ENCODE measurements at places on chromosomes 5 and 9.

DNA sequence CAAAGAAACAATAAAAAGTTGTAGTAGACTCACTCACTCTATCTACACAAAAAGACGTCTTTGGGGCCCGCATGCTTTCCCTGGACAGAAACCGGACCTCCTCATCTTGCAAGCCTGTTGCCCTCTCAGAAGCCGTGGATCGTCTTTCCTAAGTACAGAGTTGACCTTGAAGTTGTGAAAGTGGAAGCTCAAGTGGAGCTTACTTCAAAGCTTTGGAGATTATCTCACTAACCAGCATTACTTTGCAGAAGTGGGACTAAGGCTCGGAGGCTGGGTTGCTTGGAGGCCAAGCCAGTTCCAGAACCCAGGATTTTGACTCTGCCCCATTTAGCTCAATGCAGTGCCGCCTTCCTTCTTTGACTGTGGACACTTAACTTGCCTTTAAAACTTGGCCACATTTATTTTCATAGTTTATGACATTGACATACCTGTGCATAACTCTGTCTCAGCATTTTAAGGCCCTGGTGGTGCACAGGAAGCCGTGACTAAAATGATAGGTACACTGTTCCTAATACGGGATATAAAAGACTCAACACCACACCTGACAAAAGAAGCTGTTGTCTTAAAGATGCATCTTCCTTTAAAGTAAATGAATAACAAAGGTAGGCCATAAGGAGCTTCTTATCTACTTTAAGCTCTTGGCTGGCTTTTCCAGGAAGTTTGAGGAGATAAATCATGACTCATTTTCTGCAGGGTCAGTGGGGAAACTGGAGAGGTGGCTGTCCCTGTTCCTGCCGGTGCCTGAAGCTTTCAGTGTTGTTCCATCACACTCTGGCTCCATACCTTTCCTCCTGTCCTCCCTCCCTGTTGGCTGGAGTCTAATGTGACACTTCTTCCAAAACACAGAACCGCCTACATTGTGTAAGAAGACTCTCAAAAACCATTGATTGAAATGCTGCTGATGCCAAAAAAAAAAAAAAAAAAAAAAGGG lies 10.7 kb downstream of the SLC25A25 start:
- DNase-seq = no peak

DNA sequence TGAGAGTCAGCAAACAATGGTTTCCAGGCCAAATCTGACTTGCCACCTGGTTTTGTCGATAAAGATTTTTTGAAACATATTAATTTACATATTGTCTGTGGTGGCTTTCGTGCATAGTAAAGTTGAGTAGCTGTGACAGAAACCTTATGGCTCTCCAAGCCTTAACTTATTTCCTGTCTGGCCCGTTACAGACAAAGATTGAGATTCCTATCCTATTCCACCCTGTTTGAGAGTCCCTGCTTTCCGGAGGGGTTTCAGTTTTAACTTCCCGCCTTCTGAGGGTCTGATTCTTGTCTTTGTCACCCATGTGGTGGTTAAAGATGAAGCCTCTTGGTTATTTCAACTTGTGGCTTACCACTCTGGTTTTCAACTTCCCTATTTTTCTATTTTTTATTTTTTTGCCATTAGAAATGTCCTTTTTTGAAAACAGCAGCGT lies 11.4 kb downstream of the OTULIN start:
- no peak for DNase-seq

- no peak for DNase-seq
Measured at GRCh38 chr9:37706290-37706689, 47.3 kb upstream of the TRMT10B start.

DNA sequence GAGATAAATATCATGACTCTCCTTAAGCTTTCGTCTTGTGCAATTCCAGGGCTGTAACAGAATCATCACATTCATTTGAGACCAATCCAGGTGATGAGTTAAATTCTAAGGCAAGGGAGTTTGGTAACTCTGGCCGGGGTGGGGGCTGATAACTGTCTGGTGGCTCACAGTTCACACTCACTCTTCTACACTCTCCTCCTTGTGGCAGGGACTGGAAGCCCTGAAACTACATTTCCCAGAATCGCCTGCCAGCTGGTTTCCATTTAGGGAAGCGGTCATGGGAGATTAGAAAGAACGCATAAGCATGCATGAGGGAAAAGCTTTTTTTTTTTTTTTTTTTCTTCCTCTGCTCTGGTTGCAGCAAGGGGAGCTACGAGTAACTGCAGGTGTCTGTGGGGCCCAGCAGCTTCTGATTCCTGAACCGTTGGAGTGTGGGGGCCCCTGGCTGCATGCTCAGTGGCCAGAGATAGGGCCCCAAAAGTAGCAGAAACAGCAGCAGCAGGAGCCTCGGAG lies 154.8 kb upstream of the TBC1D2 start:
- no peak for DNase-seq

- no peak for DNase-seq
Measured at GRCh38 chr5:8012131-8012977, 143.4 kb downstream of the MTRR start.

GRCh38 chr5:56050551-56051255 lies 55.9 kb upstream of the IL6ST start:
- no peak for DNase-seq

GRCh38 chr5:56974241-56974640 lies 22.3 kb upstream of the MIER3 start:
- no peak for DNase-seq

GRCh38 chr5:169754737-169755136 lies 117.7 kb downstream of the DOCK2 start:
- no peak for DNase-seq

GRCh38 chr5:10912435-10912834 lies 151.4 kb upstream of the DAP start:
- DNase-seq = no peak

GRCh38 chr5:64632251-64632650 lies 58.1 kb upstream of the SHISAL2B start:
- no peak for DNase-seq

DNA sequence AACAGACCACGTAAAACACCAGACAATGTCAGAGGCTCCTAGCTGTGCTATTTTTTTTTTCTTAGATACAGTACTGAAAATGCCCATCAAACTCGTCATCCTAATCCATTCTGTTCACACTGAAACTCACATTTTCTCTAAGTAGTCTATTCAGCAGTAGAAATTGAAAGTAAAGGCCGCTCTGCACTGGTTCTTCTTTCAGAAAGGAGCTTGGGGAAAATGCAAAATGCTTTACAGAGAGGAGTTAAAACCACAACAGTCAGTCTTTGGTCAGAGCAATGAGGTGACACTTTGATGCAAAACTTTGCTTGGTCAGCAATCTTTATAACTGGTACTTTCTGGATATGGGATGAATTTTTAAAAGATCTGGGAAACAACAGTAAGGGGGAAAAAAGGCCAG lies 43.8 kb upstream of the SUSD1 start:
- DNase-seq = no peak

DNA sequence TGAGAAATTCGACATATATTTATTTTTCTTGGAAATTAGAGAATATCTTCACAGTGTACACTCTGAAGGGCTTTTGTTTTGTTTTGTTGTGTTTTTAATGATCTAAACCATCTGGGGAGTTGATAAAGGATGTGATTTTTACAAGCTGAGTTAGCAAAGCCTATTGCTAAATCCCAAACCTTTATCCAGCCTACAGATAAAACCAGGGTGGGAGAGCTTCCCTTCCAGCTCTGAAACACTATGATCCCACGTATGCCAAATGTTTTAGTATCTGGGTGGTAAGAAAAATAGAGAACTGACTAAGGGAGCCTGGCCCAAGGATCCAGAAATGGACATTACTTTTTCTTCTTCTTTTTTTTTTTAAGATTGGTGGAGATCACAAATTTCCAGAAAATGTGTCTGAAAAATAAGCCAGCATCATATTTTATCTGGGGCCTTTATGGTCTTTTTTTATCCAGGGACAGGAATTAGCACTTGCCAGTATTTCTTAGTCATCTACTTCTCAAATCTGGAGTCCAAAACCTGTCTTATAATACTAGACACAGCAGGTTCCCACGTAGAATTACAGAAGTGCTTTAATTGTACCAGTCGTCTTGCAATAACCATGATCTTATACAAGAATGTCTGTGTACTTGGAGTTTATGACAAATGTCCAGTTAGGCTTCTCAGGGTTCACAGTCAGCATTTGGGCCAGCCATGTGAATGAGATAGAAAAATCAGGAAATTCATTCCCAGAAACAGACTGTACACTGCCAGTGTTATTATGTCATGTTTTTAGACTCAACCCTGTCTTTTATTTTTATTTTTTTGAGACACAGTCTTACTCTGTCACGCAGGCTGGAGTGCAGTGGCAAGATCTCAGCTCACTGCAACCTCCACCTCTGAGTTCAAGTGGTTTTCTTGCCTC lies 290.8 kb upstream of the MPDZ start:
- no peak for DNase-seq

GRCh38 chr9:20419533-20419932 lies 202.8 kb downstream of the MLLT3 start:
- DNase-seq = no peak

DNA sequence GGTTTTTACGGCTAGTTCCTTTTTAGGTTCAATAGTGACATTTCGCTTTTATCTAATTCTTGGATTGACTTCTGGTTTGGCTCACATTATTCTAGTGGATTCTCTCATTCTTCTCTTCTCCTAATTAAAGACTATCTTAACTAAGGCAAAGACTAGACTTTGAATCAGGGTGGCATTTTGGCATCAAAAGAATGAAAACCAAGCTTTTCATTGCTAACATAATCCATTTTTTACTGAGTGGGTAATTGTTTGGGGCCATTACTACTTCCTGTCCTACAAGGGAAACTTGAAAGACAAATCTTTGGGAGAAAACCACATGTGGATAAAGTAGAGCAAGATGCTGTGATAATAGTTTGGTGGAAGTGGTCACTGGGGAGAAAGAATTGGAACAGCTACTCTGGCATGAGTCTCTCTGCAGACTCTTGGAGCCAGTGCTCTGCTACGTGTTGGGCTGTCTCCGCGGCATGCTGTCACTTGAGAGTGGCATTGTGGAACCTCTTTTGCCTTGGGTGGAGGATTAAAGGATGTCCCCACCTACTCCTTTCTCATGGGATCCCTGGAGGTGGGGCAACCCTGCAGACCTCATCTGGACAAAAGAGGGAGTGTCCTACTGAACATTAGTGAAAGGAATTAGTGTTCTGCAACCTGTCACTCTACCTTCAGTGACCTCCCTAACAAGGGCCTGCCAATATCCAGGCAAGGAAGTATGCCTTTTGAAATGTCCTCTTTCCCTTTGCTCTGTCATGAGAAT lies 280.4 kb downstream of the PSAT1 start:
- DNase-seq = no peak
